NCI-H82 (cell line): ENCODE measurements at places on chromosomes 3 and 15.

GRCh38 chr15:69415381-69415780, 1.2 kb downstream of the KIF23 start:
- no peak for DNase-seq

DNA sequence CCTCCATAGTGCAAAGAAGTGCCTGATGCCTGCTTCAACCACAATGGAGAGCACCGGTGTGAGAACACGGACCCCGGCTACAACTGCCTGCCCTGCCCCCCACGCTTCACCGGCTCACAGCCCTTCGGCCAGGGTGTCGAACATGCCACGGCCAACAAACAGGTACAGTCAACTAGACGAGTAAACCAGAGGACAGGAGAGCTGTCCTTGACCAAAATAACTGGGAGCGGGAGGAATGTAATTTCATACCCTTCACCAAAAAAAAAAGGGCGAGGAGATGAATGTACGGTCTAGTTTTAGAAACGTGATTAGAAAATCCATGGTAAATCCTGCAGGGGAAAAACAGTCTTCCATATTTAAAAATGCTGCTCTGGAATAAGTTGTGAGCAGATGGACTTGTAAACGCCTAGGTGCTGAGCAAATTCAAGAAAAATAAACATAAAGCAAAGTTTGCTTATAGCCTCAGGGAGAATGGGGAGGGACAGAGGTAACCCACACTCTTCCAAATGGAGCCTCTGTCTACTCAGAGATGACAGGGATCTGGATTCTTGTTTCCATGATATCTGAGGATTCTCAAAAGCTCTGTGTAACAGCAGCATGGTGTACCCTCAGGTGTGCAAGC, 8.4 kb downstream of the THBS1 start:
- no peak for DNase-seq

DNA sequence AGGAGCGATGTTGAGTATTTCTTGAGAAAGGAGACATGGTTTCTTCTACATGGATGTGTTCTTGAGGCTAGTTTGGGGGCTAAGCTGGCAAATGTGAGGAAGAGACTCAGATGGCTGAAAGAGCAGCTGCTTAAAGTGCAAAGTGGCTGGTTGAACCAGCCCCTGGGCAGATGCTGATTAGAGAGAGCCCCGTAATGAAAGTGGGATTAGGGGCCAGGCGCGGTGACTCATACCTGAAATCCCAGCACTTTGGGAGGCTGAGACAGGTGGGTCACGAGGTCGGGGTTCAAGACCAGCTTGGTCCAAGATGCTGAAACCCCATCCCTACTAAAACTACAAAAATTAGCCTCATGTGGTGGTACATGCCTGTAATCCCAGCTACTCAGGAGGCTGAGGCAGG, 75.0 kb upstream of the GCNT3 start:
- peak; percentile 42 for DNase-seq

DNA sequence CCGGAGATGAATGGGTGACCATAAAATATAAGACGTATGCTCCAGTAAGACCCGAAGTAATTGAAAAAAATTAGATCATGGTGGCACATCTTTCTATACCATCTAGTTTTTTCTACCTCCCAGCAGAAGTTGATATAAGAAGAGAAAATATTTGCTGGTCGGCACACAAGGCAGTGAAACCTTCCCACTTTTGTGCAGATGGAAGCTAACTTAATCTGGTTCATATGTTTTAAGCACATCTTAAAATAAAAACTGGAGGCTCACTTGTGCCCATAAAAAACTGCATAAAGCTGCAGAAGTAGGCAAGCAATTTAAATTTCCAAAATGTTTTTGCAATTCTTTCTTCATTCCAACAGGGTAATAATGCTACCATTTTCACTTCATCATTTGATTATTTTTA, 449.2 kb downstream of the CNTN3 start:
- no peak for DNase-seq

GRCh38 chr15:94286583-94286982, 55.2 kb downstream of the MCTP2 start:
- no peak for DNase-seq

DNA sequence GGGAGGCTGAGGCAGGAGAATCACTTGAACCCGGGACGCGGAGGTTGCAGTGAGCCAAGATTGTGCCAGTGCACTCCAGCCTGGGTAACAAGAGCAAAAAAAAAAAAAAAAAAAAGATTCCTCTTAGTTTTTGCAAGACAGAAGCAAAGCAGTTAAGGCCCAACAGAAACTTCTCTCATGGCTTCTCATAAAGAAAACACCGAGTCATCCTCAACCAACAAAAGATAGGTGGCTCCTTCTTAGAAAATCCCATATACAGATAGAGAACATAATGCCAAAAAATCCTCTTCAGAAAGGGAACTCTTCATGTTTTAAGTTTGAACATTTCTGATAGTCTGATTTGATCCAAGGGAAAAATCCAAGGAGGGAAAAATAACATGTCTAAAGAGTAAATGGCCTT, 12.5 kb upstream of the SKIL start:
- no peak for DNase-seq

GRCh38 chr3:197002701-197003454, 26.7 kb downstream of the MELTF start:
- peak; percentile 87 for DNase-seq

GRCh38 chr3:13401149-13401548, 19.0 kb downstream of the NUP210 start:
- DNase-seq: no peak

DNA sequence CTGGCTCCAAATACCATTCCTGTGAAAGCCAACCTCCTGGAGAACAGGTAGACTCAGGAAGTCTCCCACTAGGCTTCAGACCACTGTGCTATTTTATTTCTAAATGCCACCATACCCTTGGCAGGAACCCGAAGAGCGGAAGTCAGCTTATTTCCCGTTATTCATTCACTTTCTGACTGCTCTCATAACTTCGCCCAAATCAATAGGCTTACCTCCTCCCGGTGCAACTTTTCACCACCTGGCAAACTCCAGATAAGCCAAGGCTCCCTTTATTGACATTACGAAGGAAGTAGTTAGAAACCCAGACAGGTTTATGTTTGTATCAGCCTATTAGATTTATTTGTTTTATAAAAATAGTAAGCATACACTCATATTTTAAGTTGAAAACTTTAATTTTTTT, 3.3 kb upstream of the CCDC54 start:
- DNase-seq: no peak

GRCh38 chr3:70053293-70053692, 53.8 kb downstream of the SAMMSON start:
- no peak for DNase-seq

DNA sequence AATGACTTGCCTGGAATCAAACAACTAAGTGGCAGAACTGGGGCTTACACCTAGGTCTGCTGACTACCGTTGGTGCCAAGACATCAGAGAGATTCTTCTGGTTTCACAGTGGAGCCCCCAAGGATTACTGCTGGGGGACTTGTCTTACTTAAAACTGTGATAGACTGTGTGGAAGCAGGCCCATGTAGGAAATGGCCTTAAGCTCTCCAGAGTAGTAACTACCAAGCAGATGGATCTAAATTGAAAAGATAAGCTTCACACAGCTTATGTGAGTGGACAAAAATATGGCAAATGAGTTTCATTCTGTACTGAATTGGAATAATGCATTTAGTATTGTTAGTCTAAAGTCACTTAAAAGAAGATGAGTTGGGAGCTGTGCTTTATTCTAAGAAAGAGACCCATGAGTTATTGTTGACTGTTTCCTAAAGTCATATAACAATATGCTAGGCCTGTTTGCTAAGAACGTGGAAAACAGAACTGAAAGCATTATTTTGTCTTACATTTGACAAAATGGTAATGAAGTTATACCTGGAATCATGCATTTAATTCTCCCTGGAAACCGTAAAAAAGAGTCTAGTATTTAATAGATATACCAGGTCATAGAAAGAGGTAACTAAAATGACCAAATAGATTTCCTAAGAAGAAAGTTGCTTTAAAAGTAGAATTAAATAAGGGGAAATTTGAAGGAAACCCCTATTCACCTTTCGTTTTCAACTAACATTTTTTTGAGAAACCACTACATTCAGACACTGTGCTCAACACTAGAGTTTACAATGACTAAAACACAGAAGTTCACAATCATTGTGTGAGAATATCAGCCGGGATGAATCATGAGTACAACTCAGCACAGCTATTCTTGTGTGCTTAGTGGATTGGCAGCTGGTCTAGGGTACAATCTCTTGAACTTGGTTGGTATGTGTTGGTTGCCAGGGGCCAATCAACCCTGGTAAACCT, 13.0 kb upstream of the MAPK6 start:
- DNase-seq: peak; percentile 59

GRCh38 chr3:56591262-56591661, 34.3 kb downstream of the CCDC66 start:
- no peak for DNase-seq

GRCh38 chr3:116678853-116679252, 30.7 kb upstream of the TUSC7 start:
- DNase-seq: no peak

DNA sequence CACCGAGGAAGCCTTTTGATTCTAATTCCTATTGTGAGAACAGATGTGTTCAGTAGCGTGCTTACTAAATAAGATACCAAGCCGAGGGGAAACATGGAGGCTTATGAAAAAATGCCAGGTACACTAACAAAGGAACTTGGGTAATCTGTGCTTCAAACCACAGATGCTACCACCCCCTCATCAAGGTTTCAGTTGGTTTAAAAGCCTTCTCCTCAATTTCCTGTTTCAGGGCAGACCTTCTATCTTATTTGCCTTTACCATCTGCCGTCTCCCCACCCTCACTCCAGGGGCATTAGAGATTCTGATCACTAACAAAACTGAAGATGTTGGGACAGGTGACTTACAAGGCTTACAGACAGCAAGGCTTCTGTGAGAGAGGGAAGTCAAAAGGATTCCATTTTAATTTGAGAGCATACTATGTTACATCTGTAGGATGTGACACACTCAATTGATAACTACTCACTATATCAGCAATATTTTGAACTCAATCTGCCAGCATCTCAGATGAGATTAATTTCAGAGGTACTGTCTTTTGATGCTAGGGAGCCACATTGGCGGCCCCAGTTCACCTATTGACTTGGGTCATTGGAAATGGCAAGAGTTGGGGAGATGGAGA, 60.6 kb upstream of the PLCL2 start:
- peak; percentile 81 for DNase-seq

- no peak for DNase-seq
Measured at GRCh38 chr3:115662356-115662755, 39.0 kb downstream of the GAP43 start.

DNA sequence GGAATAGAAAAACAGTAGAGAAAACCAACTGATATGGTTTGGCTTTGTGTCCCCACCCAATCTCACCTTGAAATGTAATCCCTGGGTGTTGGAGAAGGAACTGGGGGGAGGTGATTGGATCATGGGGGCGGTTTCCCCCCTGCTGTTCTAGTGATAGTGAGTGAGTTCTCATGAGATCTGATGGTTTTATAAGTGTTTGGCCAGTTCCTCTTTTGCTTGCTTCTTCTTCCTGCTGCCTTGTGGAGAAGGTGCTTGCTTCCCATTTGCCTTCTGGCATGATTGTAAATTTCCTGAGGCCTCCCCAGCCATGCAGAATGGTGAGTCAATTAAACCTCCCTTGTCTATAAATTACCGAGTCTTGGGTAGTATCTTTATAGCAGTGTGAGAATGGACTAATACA, 48.4 kb downstream of the EOMES start:
- DNase-seq: no peak

- no peak for DNase-seq
Measured at GRCh38 chr3:128317101-128317697, 149.5 kb downstream of the DNAJB8 start.

GRCh38 chr3:59502806-59503205, 453.0 kb upstream of the CFAP20DC start:
- no peak for DNase-seq

- DNase-seq: no peak
Measured at GRCh38 chr15:57892181-57892580, 173.3 kb downstream of the ALDH1A2 start.

DNA sequence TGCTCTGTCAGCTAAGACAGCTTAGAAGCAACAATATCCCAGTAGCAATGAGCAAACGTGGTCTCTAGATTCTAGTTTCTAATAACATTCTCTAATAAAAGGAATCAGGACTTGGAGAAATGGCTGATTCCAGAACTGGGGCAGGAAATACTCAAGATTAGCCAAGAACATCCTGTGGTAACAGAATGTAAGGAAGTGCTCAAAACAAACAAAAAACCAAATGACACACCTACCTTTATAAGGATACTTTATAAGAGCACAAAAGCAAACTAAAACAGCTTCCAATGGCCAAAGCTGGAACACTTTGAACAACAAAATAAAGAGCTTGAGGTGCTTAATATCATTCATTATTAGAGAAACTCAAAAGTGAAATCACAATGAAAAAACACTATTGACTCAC, 33.1 kb upstream of the EIF5A2 start:
- DNase-seq: no peak

DNA sequence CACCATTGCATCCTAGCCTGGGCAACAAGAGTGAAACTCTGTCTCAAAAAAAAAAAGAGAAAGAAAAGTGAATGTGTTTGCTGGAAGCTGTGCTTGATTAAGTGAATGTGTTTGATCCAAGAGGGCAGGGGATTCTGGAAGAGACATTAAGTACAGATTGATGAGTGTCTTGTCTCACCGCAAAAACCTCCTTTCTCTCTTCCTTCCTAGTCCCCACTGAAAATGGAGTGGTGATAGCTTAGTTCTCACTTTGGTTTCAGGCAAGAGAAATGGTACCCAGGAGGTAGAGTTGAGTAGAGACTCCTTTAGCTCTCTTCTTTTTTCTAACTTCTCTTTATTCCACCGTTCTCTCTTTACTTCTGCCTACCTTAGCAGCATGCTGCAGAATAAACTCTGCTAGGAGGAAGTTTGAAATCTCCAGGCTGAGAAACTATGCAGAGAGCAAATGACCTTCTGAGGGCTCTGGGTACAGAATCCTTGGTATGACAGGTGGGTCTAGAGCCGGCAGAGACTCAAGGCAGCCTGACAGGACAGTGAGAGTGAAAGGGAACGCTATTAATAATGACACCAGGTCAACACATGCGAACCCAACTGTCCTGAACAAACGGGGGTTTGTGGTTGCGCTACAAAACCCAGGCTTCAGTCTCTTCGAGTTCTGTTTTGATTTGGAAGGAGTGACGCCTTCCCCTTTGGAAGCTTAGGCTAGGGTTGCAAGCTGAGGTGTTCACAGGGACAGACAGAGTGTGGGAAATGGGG, 74.9 kb downstream of the SMAD3 start:
- DNase-seq: no peak

DNA sequence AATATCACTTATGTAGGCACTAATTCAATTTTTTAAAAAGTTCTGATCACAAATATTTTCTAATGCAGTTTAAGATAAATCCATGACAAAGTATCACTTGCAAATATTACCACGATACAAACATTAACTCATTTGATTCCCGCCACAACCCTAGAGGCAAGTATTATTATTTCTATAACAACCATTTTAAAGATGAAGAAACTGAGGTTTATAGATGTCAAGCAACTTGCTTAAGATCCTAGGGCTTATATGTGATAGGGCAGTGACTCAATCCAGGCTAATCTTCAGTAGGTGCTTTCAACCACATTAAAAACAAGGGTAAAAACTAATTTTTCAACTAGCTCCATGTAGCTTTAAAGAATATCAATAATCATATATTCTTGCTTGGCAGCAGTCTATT, 1.7 kb downstream of the DYNC1LI1 start:
- DNase-seq: peak; percentile 2

GRCh38 chr15:70879401-70879800, 12.8 kb downstream of the THAP10 start:
- DNase-seq: no peak
